NCI-H1930 (cell line): ENCODE measurements at places on chromosomes 2 and 18.

- DNase-seq: no peak
Measured at GRCh38 chr18:46080156-46080555, 8.1 kb upstream of the PSTPIP2 start.

- DNase-seq: no peak
Measured at GRCh38 chr2:98604547-98604946, 3.8 kb downstream of the COA5 start.

GRCh38 chr2:106536490-106536889 lies 49.3 kb downstream of the CD8B2 start:
- DNase-seq: no peak

DNA sequence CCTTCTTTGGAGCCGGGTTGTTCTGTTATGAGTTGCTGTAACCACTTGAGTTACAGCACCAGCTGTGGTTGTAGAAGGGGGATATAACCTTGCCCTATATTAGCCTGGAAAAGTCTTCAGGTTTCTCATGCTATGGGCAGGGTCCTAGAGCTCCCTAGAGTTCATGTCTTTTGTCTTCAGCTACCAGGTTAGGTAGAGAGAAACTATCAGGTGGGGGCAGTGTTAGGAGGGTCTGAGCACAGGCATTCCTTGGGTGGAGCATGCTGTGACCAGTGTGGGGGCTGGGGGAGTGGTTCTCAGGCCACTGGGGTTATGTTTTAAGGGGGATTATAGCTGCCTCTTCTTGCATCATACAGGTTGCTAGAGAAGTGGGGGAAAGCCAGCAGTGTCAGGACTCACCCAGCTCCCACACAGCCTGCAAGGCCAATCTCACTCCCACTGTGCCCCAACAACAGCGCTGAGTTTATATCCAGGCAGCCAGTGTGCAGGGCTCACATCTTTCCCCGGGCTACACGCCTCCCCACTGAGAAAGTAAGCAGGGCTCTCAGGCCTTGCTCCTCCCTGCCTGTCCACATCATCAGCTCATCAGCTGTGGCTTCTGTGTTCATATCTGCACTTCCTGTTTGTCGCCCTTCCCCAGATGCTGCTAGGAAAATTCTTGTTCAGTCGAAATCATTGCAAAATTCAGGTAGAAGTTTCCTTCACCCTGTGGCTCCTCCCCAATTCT lies 133.8 kb upstream of the NRXN1 start:
- DNase-seq: no peak

DNA sequence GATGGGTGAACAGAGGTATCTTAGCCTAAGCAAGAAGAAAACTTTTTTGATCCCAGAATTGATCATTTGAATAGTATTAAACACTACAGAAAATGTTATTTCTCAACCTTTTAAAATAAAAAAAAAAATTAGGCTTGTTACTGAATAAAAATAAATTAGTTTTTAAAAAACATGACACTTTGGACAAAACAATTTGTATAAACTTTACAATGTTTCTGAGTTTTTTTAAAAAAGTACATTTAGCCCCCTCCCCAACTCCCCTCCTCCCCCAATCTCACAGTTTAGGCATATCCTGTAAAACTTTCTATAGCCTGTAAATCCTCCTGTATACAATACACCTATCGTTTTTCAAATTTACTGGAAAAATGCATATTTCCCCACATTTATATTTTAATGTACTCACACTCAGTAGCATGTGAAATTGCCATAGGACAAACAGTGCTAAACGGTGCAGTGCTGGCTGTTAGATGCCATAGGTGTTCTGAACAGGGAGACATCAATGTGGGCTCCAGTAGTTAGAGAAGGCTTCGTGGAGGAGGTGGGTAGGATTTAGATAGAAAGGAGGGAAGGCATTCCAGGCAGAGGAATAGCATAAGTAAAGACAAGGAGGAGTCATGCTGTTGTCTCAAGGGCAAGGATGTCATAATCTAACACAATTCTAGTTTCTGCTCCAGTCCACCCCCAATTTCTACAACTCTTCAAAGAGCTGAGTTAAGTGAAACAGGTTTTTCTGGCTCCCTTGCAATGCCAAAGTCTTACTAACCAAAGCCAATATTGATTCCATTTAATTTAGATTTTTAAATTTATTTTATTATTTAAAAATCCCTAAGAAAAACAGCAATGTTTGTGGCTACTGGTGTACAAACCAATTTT lies 50.9 kb downstream of the SP3 start:
- no peak for DNase-seq

DNA sequence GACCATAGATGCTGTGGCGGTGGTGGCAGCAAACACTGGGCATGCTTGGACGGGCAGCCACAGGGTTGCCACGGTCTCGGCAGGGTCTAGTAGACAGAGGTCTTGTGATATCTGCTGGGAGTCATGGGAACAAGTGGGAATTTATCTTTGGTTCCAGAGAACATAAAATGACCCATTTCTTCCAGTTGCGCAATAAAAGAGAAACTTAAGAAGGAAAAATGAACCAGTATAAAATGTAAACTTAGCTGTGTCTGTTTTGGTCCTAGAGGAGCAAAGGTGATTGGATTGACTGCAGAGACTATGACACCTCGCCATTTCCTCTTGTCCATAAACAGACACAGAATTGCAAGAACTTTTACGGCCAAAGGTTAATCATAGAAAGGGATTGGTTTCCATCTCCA lies 132.6 kb upstream of the RBBP8 start:
- DNase-seq: no peak

DNA sequence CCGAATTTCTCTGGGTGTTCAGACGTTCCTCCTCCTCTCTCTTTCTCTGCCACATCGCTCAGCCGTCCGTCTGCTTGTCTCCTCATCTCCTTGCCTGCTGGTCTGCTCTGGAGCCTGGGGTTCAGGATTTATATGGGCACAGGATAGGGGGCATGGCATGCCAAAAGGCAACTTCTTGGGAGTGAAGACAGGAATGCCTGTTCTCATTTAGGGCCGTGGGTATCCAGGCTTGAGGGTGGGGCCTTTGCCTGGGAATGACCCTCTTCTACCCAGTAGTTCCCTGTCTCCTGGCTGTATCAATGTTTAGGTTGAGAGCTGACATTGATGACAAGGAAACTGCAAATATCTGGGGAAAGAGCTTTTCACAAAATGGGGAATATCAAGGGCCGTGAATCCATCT lies 98.0 kb downstream of the HRH4 start:
- no peak for DNase-seq
